AG04449 (cell line): ENCODE measurements at places on chromosomes 5 and 9.

DNA sequence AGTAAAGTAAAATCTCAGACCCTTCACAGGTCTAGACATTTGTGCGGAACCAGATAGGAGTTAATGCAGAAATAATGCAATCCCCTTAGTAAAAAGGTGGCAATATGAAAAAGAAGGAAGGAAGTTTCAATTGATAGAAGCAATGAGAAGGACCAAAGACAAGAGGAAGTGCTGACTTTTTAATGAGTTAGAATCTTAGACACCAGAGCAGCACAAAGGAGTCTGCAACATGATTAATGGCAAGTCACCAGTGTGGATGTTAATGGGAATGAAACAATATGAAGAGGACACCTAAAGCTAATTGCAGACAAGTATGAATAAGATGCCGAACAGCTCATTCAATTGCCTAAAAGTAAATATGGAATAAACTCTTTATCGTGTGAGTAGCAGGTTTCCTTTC lies 50.9 kb downstream of the MEGF9 start:
- no peak for DNase-seq

GRCh38 chr9:94697972-94698581 lies 28.4 kb upstream of the AOPEP start:
- DNase-seq, result no peak

DNA sequence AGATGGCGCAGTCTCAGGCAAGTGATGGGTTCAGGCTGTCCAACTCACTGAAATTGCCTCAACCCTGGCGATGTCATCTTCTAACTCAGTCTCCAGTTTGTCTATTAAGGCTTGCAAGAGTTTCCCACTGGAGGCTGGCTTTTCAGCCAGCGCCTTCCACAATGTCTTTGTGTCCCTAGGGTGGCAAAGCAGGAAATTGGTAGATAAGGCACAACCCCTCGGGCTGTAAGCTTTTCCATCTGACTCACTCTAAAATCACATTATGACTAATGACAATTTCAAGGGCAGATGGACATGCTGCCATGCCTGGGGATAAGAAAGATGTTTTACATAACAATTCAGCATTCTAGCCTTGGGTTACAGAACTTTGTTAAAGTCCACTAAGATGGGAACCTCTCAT lies 61.9 kb downstream of the MROH2B start:
- DNase-seq, result no peak

- no peak for DNase-seq
Observed at GRCh38 chr5:147510885-147511284, 1.0 kb upstream of the DPYSL3 start.

- no peak for DNase-seq
Observed at GRCh38 chr5:9515436-9515835, 30.4 kb downstream of the SEMA5A start.

DNA sequence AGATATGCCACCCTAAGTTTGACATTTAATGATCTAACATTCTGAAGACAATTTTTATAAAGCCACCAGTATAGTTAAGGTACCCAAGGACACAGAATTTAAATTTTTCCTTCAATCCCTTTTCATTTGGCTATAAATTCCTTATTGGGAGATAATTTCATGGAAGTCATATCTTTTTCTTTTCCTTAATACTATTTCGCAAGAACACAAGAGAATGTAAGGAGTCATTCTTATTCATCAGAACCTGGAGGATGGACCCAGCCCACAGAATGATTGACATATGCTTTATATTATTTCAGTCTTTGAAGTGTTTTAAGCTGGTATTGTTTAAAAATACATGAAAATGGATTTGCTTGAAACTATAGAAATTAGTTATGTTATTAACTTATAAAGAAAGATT lies 79.6 kb downstream of the DROSHA start:
- no peak for DNase-seq

GRCh38 chr9:137700911-137701310 lies 82.1 kb downstream of the EHMT1 start:
- DNase-seq, result no peak

DNA sequence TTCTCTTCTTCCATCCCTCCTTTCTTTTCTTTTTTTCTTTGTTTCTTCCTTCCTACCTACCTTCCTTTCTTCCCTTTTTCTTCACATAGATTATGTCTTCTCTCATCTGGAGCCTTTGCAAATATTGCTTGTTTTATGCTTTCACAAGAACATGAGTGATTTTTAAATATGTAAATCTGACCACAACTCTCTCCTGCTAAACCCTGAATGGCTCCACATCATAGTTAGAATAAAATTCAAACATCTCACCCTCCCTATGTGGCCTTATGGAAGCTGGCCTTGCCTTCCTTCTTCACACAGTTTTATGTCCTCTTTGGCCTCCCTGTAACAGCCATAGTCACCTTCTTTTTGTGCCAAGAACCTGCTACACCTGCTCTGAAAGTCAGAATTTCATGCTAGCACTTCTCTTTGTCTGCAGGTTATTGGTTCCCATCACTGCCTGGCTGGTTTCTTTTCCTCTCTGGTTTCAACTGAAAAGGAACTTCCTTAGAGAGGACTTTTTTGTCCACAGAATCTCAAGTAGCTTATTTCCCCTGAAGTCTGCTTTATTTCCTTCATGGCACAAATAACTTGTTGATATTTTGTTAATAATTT lies 114.3 kb upstream of the TNC start:
- DNase-seq, result no peak

DNA sequence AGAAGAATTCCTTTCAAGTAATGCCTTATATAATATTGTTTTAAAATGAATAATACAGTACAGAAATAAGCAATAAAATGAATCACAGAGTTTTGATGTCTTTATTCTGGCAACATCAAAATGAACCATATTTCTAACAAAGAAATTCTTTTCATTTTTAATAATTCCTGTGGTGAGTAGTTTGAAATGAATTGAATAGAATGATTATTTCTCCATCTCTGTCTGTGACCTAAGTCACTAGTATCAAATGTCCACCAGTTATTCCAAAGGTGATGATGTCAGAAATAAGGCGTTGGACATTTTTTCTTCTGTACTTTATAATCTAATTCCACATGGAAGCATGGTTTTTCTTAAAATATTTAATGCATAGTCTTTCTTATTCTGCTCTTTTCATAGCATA lies 106.2 kb downstream of the ADAMTSL1 start:
- DNase-seq, result no peak

DNA sequence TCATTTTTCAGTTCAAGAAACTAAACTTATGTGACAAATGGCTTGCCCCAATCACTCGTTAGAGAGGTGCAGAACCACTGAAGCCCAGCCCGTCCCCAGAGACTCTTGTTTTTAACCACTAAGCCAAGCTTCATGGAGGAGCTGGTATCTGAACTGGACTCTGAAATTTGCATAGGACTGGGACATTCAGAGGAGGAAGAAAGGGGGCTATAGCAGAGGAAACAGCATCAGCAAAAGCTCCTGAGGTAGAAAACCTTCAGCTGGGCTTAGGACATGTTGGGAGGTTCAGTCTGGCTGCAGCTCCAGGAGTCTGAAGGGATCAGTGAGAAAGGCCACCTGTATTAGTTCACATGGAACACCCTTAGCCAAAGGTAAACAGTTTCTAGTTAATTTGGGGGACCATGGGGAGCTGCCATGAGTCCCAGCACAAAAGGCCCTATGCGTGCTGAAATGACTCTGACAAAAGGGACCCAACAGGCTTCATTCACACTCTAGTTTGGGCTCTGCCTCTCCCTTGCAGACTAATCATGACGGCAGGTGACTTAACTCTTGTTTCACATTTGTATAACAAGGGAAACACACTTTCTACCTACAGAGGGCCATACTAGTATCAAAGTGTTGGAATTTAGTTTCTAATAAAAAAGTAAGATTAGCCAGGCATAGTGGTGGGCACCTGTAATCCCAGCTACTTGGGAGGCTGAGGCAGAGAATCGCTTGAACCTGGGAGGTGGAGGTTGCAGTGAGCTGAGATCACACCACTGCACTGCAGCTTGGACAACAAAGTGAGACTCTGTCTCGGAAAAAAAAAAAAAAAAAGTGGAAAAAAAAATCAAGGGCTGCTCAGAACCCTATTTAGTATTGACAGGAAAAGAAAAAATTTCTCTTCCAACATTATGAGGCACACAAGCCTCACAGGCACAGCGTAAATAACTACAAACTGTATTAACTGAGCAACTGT lies 10.2 kb downstream of the FBXO10 start:
- no peak for DNase-seq

DNA sequence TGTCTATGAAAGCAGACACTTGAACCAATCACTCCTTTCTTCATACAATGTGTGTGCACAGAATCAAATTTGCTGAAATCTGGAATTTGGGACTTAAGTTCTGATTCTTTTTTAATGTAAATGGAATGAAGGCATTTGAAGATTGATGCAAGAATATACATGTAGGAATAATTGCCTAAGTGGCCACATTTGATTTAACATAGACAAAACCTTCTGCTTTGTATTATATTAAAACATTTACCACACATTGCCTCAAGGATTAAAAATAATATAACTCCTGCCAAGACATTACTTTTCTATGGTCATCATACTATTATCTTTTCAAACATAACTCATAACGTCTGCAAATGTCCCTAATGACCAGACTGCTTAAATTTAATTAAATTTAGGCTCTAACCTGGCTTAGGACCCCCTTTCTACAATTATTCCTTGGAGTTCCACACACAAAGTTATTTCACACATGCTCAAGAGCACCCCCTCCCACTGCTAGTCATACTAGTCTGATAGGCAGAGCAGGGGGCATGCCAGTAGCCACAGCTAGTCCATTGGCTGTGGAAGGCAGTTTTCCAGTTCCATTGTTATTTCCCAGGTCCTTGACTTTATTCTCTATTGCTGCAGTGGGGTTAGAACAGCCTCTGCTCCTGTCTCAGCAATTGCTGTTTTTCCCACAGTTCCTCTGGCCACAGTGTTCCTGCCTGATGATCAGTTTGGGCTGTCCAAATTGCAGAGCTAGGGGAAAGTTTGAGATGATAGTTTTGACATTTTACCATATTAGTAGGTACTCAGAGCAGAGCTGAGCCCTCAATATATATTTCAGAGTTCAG lies 360.6 kb upstream of the GRAMD2B start:
- DNase-seq, result no peak

- no peak for DNase-seq
Observed at GRCh38 chr9:69579760-69580581, 92.2 kb downstream of the APBA1 start.

DNA sequence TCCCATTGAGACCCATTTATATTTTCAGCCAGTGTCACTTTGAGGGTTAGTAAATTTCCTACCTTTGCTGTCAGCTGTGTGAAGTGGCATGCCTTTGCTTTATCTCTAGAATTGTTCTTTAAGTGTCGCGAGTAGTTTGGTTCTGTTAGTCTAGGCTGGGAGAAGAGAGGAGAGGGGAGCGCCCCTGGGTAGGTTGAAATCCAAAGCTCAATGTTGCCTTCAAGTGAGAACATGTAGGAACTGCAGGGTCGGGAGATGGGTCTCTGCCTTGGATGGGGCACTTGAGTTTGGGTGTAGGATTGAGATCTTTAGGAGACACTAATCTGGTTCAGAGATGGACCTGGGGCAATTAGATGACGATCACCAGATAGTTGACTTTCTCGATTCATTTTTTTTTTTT lies 46.3 kb downstream of the STC2 start:
- no peak for DNase-seq

GRCh38 chr9:77907585-77907984 lies 124.0 kb downstream of the GNAQ start:
- DNase-seq, result no peak

DNA sequence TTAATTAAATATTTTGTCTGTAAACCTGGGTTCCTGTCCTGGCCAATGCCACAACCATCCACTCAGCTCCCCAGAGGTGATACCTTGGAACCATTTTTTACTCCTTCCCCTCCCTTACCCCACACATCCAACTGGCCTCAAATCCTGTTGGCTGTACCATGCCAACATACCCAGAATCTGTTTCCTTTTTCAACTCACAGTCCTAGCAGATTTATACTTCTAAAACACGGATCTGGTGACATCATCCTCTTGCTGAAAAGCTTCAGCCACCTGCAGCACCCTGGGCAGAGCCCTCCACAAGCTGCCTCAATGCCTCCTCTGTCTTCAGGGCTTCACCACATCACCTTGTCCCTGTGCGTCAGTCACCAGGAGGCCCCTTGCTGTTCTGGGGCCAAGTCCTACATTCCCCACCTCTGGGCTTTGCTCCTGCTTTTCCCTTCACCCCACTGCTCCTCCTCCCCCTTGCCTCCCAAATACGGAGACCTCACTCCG lies 14.9 kb downstream of the SEMA6A start:
- DNase-seq, result no peak

- peak; percentile 45 for DNase-seq
Observed at GRCh38 chr5:99032234-99033013, 103.6 kb upstream of the CHD1 start.

- DNase-seq, result no peak
Observed at GRCh38 chr9:131028931-131029573, 20.1 kb downstream of the LAMC3 start.

- DNase-seq, result no peak
Observed at GRCh38 chr9:34642679-34643078, 3.8 kb upstream of the GALT start.

- DNase-seq, result no peak
Observed at GRCh38 chr5:124057724-124058231, 545.8 kb downstream of the CSNK1G3 start.

DNA sequence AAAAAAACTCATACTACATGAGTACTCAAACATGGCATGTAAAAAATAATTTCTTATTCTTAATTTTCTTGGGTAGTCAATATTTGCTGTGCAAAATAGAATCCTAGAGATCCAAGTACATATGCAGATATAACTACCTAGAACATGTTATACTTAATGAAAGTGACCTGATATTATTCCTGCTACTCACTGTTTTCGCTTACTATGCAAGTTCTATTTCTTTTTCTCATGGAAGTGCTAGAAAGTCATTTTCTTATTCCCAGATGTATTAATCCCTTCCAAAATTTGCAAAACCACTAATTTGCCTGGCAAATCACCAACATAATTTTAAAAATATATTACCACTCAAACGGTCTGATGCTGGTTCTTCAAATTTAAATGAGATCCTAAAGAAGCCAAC lies 19.2 kb upstream of the PLAC8L1 start:
- DNase-seq, result no peak

DNA sequence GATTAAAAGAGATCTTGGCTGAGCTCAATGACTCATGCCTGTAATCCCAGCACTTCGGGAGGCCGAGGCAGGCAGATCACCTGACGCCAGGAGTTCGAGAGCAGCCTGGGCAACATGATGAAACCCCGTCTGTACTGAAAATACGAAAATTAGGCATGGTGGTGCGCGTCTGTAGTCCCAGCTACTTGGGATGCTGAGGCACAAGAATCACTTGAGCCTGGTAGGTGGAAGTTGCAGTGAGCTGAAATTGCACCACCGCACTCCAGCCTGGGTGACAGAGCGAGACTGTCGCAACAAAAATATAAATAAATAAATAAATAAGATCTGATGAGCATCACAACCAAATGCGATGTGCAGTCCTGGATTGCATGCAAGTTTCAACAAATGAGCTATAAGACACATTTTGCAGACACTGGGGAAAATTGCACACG lies 8.7 kb upstream of the ENG start:
- DNase-seq, result no peak

DNA sequence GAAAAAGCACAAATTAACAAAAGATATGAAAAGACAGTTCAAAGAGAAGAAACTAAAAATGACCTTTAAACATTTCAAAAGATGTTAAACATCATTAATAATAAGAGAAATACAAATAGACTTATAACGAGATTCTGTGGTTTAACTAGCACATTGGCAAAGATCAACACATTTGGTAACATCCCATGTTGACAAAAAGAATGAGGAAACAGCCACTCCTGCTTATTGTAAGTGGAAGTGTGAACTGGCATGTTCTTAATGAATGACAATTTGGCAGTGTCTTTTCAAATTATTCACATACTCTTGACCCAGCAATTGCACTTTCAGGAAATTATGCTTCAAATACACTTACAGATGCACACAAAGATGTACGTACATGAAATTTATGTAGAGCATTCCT lies 176.3 kb downstream of the TLE1 start:
- no peak for DNase-seq

GRCh38 chr9:101693546-101694336 lies 44.7 kb downstream of the GRIN3A start:
- no peak for DNase-seq
